T follicular helper cell (primary cell): ENCODE measurements at places on chromosomes 16 and 17.

GRCh38 chr17:13540546-13540945 lies 61.2 kb downstream of the HS3ST3A1 start:
- no peak for DNase-seq

- DNase-seq, result no peak
Measured at GRCh38 chr17:83100853-83101391, 21.5 kb downstream of the METRNL start.

DNA sequence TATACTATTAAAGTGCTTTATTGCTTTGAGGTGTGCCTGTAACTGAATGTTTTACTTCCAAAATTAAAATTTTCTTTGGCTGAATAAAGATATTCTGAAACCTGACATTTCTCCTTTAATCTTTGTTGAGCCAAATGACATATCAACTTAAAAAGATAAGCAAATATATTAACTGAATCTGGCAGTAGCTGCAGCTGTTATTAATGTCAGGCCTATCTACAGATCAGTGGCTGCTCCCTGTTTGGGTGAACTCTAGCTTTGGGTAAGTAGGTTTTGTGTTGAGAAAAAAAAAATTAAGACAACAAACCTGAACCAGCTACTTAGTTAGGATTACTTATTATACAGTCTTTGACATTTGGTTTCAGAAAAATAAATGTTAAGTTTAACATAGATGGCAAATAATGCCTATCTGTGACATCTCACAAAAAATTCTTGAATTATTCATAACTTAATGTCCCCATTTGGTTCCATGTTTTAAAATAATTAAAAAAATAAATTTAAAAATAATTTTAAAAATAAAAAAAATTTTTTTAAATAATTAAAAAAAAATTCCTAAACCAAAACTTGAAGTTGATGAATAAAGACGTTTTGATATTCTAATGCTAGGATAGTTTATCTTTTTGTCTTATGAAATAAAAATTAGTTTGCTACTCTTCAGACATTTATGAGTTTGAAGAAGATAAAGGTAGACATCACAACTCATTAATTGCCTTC lies 19.8 kb downstream of the CPD start:
- DNase-seq, result no peak

- peak; percentile 63 for DNase-seq
Measured at GRCh38 chr16:89723279-89724250, 2.2 kb downstream of the ZNF276 start.

DNA sequence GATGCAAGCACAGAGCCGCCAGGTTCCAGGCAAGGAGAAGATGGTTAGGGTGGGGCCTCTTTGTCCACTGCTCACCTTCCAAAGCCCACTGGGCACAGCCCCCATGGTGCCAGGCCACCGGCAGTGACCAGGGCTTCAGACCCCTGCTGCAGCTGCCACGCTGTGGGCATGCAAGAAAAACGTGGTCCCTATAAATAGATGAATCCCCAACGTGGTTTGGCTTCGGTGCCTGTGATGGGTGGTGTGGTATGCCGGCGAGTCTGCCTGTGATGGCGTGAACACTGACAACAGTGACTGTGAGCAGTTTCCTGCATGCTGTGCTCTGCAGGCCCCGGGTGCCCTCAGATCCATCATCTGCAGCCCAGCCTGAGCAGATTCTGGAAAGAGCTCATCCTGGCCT lies 36.6 kb downstream of the RAB11FIP4 start:
- no peak for DNase-seq

- DNase-seq, result no peak
Measured at GRCh38 chr17:57422574-57423164, 166.3 kb downstream of the MSI2 start.

GRCh38 chr17:15973016-15973415 lies 26.5 kb downstream of the ZSWIM7 start:
- DNase-seq, result no peak

DNA sequence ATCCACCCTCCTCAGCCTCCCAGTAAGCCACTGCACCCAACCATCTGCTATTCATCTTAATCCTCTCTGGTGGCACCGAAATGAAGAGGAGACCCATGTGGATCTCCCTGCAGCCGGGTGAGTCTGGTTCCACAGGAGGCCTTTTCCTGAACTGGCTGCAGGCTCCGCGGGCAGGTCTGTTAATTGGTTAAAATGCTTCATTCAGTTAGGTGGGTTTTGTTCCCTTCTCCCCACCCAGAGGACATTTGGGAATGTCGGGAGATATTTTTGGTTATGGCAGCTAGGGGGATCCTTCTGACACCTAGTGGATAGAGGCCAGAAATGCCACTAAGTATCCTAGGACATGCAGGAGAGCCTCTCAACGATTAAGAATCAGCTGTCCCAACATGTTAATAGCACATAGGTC lies 16.7 kb downstream of the C16orf54 start:
- no peak for DNase-seq

DNA sequence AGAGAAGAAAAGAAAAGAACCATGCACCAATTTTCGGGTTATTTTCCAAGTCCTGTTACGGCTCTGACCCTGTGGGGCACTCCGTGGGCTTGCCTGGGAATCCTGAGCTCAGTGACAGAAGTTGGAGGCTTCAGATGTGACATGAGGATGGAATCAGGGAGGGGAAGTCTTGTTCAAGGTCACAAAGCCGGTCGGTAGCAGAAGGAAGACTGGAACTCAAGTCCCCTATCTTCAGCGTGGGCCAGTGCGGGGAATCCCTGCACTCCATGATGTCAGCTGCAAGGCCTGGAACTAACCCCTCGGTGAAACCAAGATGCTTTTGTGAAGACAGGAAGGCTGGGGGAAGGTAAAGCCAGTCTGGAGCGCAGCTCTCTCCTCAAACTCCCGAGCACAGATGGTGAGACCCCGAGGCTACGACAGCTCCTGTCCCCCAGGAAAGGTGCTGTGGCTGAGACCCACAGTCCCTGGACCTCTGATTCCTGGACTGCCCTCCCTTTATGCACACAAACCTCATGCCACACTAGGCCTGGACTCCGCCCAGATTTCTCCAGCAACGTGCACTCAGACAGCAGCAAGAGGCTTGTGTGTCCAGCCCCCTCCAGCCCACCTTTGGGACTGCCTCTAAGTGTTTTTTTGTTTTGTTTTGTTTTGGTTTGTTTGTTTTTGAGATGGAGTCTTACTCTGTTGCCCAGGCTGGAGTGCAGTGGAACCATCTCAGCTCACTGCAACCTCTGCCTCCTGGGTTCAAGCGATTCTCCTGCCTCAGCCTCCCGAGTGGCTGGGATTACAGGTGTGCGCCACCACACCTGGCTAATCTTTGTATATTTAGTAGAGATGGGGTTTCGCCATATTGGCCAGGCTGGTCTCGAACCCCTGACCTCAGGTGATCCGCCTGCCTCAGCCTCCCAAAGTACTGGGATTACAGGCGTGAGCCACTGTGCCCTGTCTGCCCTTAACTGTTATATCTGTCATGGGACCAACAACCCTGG lies 5.5 kb upstream of the IL27 start:
- DNase-seq, result no peak

GRCh38 chr16:64437706-64438324 lies 684.0 kb downstream of the CDH11 start:
- no peak for DNase-seq

DNA sequence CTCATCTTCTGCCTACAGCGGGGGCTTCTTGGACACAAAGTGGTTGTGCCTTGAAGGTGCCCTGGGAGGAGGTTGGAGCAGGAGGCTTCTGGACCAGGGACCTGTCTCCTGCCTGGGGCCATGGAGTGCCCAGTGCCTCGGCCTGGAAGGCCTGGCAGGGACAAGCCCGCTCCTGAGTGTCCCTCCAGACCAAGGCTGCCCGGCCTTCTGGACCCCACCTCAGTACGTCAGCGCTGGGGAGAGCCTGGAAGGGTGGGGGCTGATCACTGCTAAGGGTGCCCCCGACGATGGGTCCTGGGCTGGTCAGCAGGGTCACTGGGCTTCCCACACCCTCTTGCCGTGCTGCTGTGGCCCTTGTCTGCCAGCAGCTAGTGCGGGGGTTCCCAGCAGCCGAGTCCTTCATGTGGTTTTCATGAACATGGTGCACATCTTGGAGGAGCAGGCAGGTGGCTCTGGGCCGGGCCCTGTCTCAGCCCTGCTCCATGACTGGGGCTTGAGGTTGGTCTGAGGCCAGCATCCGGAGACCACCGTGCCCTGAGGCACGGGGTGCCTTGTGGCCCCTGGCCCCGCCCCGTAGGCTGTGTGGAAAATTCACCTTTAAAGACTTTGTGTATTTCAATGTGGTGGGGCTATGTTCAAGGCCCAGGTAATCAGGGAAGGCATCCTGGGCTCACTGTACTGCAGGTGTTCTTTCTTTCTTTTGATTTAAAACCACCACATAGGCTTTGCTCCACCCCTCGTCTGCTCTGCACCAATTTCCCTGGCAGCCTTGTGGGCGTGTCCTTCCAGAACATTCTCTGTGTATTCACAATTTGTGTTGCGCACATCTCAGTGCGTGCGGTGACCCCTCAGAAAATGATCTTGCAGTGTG lies 22.4 kb downstream of the MGRN1 start:
- no peak for DNase-seq

GRCh38 chr17:81039854-81040758 lies 5.2 kb downstream of the BAIAP2 start:
- no peak for DNase-seq

- DNase-seq, result no peak
Measured at GRCh38 chr17:82388223-82388921, 16.8 kb downstream of the UTS2R start.

DNA sequence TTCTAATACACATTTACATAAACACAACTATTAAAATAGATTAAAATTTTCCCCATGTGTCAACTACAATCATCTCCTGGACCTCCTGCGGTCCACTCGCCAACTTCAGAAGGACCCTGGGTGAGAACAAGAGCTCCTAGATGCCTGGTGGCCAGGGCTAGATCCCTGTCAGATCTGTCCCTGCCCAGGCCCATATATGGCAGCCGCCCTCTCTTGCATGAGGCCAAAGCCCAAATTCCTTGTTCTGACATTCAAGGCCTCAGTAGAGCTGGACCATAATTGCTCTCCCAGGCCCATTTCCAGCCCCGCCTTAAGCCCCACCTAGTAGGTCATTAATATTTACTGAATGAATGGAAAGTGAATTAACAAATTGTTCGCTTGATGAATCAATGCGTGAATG lies 237.7 kb downstream of the KATNIP start:
- no peak for DNase-seq

DNA sequence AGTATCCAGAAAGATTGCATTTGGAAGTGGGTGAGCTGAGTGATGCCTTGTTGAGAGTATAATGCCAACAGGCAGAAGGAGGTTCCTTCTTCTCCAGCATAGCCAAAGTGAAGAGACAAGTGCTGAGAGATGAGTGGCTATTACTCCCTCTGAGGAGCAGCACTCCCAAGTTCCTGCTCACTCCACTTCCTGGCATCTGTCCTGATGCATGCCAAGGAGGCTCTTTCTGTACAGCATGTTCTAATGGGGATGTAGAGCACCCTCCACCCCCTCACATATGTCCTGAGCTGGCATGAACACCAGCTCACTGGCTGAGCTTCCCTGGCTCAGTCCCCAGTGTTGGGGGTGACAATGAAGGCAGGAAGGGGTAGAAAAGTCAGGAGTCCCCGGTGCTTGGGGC lies 44.2 kb upstream of the DNAH9 start:
- DNase-seq, result no peak

DNA sequence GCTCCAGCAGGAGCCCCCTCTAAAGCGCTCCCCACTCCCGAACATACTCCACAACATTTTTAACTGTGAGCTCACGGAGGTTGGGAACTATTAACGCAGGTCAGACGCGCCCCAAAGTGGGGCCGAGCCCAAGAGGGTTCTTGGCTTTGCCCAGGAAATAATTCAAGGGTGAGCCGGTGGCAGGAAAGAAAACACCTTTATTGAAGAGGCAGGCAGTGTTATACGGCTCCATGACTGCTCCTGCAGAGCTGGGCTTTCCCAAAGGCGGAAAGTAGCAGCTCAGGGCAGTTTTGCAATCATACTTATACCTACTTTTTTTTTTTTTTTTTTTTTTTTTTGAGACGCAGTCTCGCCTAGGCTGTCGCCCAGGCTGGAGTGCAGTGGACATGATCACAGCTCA lies 6.2 kb downstream of the ADCY9 start:
- no peak for DNase-seq

GRCh38 chr17:19312406-19312805 lies 50.1 kb downstream of the B9D1 start:
- no peak for DNase-seq

- no peak for DNase-seq
Measured at GRCh38 chr17:46765453-46765852, 53.0 kb downstream of the WNT3 start.

GRCh38 chr16:66109677-66110076 lies 256.8 kb upstream of the CDH5 start:
- DNase-seq, result no peak

DNA sequence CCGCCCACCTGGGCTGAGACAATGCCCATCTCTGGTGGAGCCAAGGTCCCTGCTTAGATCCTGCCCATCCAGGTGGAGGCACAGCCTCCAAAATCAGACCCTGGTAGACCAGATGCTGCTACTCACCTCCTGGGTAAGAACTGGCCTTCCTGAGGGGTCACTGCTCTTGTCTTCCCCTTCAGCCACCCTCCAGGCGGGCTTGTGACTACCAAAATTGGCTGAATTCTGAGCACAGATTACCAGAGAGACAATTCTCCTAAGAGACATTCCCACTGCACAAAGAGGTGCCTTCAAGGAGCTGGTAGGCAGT lies 10.9 kb downstream of the MMP2 start:
- DNase-seq, result no peak
